Stimulated activated CD4-positive, alpha-beta T cell treated with anti-CD3 and anti-CD28 coated beads, Interleukin-1b, Interleukin-23, amount 100 ng/mL, for 1 hour (primary cell): ENCODE measurements at places on chromosomes 7 and 10.

DNA sequence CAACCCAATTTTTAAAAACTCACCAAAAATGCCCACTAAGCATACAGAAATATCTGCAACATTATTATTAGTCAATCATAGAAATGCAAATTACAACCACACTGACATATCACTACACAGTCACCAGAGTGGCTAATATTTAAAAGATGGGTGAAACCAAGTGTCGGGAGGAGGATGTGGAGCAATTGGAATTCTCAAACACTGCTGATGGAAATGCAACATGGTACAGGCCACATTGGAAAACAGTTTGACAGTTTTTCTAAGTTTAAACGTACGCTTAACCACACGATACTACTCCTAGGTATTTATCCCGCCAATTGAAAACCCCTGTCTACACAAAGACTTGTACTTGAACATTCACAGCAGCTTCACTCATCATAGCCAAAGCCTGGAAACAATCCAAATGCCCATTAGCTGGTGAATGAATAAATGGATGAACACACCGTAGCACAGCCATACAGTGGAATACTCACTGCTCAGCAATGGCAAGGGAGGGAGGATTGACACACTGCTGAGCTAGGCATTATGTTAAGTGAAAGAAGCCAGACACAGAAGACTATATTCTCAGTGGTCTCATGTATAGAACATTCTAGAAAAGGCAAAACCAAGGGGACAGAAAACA is 16.3 kb downstream of the GCK start:
- DNase-seq = no peak

DNA sequence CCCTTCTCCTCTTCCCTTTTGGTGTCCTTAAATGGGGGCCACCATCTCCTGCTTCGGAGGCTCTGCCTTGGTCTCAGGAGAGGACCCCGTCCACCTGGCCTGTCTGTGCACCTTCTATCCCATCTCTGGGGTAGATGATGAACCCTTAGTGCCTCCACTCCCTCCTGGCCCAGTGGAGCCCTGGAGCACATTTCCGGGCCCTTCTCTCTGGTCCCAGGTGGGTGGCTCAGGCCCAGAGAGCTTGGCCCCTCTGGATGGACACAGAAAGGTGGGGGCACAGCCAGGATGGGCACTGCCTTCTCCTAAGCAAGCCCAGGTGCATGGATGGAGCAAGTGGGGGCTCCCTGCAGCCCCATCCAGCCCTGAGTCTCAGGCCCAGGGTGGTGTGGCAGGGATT is 121.4 kb upstream of the RET start:
- no peak for DNase-seq

DNA sequence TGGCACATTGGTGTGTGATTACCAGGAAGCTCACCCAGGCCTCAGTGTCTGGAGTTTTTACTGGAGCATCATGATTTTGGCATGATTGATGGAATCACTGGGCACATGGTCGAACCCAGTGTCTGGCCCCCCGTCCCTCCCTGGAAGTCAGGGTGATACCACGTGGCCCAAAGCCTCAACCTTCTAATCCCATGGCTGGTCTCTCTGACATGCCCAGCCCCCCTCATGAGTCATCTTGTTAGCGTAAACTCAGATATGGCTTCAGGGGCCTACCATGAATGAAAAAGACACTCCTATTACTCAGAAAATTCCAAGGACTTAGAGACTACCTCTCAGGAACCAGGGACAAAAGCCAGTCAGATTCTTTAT is 109.3 kb downstream of the GRK5 start:
- DNase-seq = no peak

DNA sequence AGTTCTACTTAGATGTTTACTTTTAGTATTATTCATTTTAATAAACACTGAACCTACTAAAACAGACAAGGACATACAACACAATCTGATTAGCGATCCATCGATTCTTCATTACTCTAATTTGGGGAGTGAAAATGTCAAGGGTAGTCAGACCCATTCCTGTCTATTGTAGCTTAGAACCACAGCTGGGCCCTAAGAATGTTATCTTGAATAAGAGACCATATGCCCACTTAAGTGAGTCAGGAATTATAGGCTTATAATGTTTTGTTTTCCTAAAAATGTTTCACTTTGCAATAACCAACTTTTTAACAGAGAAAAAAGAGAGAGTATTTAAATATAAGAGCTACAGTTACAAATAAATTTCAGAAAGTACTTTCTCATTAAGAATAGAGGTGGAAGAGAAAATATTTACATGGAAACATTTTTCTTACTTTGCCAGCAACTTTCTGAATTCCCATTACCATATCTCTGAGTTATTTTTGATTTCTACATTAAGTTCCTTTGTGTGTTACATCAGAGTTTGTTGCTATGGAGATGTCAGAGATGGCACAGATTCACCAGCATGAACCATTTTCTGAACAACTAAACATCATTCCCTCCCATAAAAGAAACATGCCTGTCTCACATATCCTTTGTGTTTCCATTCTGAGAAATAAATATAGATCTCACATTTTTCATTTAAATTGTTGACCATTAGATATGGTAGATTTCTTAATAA is 75.4 kb upstream of the SLC13A1 start:
- DNase-seq = no peak

GRCh38 chr10:34195364-34196057 is 619.6 kb downstream of the PARD3 start:
- DNase-seq = no peak

GRCh38 chr10:51250278-51250920 is 176.1 kb downstream of the PRKG1 start:
- DNase-seq = no peak

GRCh38 chr10:132443983-132444876 is 47.2 kb downstream of the PWWP2B start:
- DNase-seq = no peak

DNA sequence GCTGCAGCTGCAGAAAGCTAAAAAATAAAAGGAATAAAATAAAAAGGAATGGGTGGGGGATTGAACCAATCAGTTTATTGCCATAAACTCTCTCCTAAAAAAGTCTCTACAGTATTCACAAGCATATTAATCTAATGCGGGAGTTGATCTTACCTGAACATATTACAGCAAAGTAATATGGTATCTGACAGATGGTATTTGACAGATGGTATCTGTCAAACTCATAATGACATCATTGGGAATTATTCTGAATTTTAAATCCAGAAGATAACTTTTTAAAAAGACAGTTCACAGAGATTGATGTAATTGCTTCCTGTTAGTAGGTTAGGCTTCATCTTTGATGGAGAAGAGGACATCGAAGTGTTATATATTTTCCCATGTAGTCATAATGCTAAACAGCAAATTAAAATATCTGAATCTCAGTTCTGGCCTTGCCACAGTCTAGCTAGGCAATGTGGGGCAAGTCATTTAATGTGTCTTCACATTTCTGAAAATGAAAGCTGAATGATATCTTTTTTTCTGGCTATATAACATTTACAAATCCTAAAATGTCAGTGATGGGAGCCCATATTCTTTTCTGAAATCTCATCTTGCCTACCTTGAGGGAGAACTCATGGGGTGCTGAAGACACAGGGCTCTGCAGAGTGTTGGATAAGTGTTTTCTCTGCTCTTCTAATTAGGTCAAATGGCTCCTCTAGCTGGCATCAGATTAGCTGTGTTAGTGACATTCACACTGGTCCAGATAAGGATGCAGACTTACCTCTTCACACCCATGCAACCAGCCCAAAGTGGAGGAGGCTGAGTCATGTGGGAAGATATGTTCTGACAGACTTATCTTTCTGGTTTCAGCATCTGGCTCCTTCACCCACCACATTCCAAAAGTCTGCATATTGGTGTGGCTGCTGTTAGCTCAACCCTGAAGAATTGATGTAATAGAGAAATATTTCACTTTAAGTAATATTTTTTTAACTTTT is 2.1 kb upstream of the LIPM start:
- DNase-seq = no peak

- no peak for DNase-seq
Measured at GRCh38 chr10:72455889-72456595, 101.3 kb upstream of the DNAJB12 start.

DNA sequence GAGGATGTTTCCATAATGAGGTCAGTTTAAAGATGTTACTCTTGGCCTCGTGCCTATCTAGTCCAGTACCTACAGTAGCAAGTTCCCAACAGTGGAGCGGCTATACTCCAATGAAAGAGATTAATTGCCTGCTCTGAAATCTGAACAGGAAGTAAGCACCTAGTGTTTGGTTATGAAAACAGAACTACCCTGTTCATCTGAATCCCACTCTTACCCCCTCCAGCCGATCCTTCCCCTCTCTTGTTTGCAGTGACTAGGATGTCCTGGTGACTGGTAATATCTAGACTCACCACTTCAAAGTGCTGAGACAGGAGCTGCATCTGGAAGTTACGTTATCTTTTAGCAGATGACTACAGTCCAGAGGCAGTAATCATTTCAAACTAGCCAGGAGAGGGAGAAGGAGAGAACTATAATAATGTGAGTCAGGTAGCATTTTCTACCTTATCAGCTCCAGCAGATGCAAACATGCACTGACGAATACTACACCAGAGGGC is 666.7 kb upstream of the NRP1 start:
- DNase-seq = no peak

- DNase-seq = no peak
Measured at GRCh38 chr10:60800918-60801317, 22.6 kb downstream of the CDK1 start.

GRCh38 chr10:101080933-101081931 is 19.4 kb downstream of the KAZALD1 start:
- no peak for DNase-seq

GRCh38 chr10:131772441-131772840 is 128.4 kb upstream of the PPP2R2D start:
- no peak for DNase-seq

DNA sequence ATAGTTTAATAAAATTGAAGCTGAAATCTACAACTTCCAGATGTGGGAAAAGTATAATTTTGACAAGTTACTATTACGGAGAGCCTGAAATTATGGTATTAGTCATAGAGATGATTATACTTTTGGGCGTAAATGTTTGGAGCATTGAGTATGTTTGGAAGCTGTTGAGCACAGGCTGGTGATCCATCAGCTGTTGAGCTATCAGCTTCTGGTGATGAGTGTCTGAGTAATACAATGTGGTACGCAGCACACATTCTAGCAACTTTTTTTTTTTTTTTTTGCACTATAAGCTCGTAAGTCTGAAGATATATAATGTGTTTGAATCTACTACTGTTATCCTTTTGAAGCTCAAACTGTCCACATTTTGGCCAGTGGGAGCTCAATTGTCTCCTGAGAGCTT is 123.4 kb downstream of the ATE1 start:
- DNase-seq = no peak

DNA sequence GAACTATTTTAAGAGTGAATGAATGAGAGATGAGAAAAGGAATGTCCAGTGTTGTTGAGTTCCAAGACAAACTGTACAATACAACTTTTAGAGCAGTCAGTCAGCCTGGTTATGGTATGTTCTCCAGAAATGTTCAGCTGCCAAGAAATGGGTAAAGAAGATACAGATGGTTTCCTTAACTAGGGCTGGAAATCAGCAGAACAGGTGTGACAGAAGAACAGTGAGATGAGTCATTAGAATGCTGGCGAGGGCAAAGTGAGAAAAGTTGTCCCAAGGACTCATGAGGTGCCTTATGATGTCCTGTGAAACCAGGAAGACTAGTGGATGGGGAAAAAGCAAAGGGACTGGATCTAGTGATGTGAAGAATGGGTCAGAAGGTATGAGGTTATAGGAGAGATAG is 20.8 kb upstream of the SEPTIN7 start:
- DNase-seq = no peak

DNA sequence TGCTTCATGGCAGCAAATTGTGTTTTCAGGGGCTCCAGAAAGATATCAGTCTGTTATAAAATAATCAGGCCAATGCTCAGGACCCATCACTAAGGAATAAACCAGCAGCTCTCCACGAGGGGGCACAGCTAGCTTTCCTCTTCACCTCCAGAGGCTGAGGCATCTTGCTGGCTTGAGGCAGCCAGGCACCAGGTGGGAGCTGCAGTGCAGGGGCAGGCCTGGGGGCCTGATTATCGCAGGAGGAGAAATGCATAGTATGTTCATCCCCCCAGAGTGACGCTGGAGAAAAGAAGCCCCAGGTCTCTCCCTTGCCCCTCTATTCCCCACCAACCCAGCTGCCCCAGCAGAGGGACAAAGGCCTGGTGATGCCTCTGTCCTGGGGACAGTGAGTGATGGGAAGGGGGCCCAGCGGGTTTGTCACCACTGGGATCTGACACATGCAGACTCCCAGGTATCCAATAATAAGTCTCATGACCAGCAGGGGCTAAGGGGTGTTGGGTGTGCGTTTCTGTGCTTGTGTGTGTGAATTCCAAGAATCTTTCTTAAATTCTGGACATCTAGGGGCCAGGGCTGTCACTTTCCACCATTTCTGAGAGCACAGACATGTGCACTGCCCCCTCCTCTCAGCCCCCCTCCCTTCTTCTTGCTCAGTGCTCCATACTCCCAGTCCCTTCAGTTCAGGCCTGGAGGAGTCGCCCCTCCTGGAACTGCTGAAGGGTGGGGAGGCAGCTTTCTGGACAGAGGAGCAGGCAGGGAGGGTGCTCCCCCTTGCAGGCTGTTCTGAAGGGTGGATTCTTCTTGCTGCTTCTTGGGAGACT is 128.1 kb upstream of the FAM20C start:
- DNase-seq = no peak

- DNase-seq = no peak
Measured at GRCh38 chr10:102233997-102234396, 7.3 kb downstream of the PITX3 start.

- no peak for DNase-seq
Measured at GRCh38 chr10:124802313-124802675, 675 bp downstream of the ABRAXAS2 start.

GRCh38 chr7:18656362-18656761 is 160.8 kb downstream of the HDAC9 start:
- no peak for DNase-seq

DNA sequence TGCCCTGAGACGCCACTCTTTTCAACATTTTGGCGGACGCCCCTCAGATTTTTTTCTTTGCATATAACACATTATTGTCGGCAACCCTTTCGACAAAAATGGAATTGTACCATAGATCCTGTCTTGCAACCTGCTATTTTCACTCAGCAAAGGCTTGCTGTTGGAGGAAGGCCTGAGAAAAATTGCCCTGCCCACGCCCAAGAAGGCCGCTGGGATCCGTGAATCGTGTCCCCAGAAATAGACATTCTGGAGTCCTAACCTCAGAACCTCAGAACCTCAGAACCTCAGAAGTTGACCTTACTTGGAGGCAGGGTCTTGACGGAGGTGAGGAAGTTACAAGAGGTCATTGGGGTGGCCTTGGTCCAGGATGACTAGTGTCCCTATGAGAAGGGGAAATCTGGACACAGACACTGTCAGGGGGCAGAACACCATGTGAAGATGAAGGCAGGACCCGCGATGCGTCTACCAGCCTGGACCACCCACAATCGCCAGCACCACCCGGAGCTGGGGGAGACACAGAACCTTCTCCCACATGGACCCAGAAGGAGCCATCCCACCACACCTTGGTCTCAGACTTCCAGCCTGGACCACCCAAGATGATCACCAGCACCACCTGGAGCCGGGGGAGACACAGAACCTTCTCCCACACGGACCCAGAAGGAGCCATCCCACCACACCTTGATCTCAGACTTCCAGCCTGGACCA is 19.1 kb upstream of the DNAAF5 start:
- no peak for DNase-seq
